Ureter (tissue), 1 donor: ENCODE measurements at places on chromosomes 4 and X.

DNA sequence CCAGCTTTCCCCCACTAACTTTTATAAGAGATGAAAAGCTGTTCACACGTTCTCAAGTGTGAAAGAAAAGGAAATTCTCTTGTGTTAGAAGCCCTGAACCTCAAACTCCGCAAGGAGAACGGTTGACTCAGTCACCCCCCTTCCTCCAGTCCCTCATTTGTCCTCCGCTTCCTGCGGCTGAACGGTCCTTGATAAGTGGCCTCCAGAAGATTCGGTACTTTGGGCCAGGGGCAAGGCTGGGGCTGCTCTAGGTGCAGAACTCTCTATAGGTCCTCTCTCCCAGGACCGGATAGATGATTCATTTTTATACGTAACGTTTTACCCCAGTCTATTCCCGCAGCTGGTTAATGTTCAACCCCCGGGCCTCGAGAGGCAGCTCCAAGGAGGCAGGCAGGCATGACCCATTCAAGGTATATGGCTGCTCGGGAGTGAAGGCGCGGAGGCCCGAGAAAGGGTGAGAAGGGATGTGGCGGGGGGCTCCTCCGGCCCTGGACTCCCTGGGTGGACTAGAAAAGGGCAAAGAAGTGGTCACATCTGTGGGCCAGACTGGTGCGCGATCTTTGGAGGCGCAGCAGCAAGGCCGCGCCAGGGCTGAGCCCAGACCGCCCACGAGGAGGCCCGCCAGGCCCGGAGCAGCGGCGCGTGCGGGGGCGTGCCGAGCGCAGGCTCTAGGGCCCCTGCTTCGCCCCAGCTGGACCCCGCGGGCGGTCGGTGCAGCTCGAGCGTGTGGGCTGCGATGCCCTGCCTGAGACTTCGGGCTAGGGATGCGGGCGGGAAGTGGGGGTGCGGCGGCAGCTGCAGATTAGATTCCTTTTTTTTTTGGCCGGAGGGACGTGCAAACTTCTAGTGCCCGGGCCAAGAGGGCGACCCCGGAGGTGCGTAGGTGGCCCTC is 11.7 kb downstream of the PITX2 start:
- no peak for DNase-seq

- DNase-seq = no peak
Observed at GRCh38 chr4:727576-727975, 21.9 kb downstream of the PCGF3 start.

- peak; percentile 84 for DNase-seq
Observed at GRCh38 chr4:76585897-76586360, 150.9 kb downstream of the SHROOM3 start.

GRCh38 chrX:104307341-104307740 is 52.6 kb upstream of the ESX1 start:
- DNase-seq = no peak

DNA sequence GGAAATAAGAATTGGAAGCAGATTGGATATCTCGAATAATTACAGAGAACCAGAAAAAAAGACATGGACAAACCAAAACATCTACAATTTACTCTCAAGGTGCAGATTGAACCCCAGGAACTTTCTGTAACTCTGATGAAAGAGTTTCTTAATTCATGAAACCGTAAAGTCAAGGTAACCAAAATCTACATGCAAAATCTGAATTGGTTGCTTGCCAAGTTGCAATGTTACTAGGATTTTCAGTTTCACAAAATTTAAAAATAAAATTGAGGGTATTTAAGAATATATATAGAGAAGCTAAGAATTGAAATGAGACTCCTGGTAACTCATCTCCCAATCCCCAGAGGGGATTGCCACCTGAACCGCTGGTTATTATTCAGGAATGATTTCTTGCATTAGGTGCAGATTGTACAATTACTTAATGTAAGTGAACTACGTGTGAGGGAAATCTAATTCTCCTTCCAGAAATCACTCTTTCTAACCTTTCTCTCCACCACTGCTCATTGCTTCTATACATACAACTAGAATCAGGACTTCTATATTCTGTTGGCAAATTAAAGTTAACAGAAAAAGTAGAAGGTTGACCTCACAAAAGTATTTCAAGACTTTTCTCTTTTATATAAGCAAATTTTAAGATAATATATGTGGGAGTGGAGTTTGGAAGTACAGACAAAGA is 221.5 kb upstream of the NDST4 start:
- no peak for DNase-seq

GRCh38 chr4:54277691-54278090 is 48.6 kb downstream of the PDGFRA start:
- peak; percentile 55 for DNase-seq

DNA sequence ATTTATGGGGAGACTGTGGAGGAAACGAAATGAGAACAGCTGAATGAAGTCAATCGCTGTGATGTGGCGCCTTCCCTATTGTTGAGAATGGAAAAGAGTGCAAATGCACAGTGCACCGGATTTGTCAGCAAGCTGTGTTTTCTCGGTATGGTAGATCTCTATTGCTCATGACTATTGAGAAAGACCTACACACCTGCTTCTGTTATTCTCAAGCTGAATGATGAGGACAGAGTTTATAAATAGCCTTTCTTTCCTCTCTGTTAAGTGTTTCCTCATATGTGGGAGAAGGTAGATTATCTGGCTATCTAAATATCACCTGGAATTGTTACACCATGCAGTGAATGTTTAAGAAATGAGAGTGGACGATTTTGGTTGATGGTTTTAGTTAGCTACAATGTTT is 650.7 kb downstream of the IL1RAPL1 start:
- no peak for DNase-seq

DNA sequence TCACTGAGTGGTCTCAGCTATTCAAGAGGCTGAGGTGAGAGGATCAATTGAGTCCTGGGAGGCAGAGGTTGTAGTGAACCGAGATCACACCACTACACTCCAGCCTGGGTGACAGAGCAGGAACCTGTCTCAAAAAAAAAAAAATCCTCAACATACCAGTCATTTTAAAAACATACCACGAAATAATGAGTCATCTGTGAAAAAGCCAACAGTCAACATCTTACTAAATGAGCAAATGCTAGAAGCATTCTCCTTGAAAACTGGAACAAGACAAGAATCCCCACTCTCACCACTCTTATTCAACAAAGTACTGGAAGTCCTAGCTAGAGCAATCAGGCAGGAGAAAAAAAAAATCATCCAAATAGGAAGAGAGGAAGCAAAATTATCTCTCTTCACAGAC is 104.0 kb upstream of the ARHGEF9 start:
- no peak for DNase-seq

- no peak for DNase-seq
Observed at GRCh38 chr4:126753592-126753991, 879.2 kb upstream of the INTU start.

DNA sequence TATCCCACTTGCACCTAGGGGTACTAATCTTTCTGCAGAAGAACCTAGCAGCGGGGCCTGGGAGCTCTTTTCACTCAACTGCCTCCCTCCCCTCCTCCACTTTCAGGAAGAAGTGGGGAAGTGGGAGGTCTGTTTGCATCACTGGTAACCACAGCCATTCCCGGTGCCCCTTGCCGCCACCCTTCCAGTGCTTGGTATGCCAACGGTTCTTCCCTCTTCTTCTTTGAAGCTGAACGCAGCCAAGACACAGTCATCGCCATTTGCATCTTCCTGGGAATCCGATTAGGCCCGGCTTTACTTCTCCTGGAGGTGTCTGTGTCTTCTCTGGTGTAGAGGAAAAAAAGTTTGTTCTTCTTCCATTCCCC is 47.2 kb upstream of the RBPJ start:
- no peak for DNase-seq

- DNase-seq = no peak
Observed at GRCh38 chr4:26557164-26557563, 26.7 kb upstream of the TBC1D19 start.

- no peak for DNase-seq
Observed at GRCh38 chr4:168886351-168886750, 123.7 kb downstream of the CBR4 start.

GRCh38 chr4:107799669-107800450 is 24.9 kb upstream of the SGMS2 start:
- DNase-seq = no peak

- DNase-seq = no peak
Observed at GRCh38 chr4:182225257-182225852, 17.8 kb upstream of the TENM3 start.

GRCh38 chr4:110025718-110026117 is 113.0 kb downstream of the EGF start:
- DNase-seq = no peak

- no peak for DNase-seq
Observed at GRCh38 chr4:90419124-90419711, 292.0 kb downstream of the CCSER1 start.

DNA sequence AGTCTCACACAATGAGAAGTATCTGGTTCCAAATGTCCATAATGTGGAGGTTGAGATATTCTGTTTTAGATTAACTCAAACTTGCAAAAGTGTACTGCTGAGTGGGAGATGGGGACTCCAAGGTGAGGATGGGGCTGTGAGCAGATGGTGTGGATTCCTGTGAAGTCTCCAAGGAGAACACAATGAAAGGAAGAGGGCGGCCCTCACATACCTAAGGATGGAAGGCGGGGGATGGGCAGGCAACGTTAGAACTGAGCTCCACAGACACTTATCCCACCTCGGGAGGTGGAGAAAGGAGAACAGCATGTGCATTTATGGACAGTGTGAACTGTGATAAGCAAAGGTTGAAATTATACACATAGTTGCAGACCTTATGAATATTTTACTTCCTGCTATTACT is 9.9 kb upstream of the SPATA4 start:
- no peak for DNase-seq

DNA sequence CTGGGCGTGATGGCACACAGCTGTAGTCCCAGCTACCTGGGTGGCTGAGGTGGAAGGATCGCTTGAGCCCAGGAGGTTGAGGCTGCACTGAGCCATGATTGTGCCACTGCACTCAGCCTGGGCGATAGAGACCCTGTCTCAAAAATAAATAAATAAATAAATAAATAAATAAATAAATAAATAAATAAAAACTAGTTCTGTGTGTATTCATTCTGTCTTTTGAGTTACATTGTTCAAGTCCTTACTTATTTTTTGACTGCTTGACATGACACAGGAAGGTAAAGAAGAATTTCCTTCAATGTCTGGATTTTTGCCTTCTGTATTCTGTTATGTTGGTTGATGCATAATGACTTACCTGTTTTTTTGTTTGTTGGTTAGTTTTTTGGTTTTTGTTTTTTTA is 2.2 kb upstream of the NAA10 start:
- no peak for DNase-seq

DNA sequence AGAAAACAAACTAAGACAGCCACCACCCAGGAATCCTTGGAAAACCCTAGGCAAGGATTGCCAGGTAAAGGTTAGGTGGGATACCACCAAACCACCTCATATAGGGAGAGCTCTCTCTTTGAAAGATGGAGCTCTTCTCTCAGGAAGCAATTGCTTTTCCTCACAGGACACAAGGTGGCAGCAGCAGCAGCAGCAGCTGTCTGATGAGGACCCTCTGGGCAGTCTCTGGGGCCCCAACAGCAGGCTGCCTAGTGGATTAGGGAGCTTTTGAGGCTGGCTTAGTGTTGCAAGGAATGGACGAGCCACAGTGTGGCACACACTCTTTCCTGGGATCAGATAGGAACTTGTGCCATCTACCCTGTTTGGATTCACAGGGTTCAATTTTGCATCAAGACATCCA is 41.4 kb upstream of the CHRDL1 start:
- no peak for DNase-seq

GRCh38 chrX:97030463-97030862 is 146.8 kb downstream of the RPA4 start:
- no peak for DNase-seq
